ENCODE measurements at places on chromosomes 3 and 15.

- DNase-seq: no peak
These were observed 38.3 kb upstream of the TRA2B start for GRCh38 chr3:185976100-185976499.

DNA sequence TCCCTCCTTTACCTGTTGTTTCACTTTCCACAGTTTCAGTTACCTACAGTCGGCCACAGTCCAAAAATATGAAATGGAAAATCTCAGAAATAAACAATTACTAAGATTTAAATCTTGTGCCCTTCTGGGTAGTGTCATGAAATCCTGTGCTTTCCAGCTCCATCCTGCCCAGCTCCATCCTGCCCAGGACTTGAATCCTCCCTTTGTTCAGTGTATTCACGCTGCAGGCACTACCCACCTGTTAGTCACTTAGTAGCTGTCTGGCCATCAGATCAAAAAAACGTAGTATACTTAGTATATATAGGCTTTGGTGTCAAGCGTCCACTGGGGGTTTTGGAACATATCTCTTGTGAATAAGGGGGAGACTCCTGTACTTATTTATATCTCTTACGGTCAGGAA is 329.0 kb upstream of the SEMA6D start:
- DNase-seq: no peak

GRCh38 chr3:46648096-46648495 is 35.8 kb downstream of the FAM240A start:
- no peak for DNase-seq

- DNase-seq: no peak
These were observed 326.4 kb downstream of the SV2B start for GRCh38 chr15:91426412-91426811.

GRCh38 chr3:197132916-197133530 is 103.4 kb upstream of the MELTF start:
- DNase-seq: no peak

GRCh38 chr15:52010633-52011595 is 8.1 kb upstream of the MAPK6 start:
- DNase-seq: no peak

DNA sequence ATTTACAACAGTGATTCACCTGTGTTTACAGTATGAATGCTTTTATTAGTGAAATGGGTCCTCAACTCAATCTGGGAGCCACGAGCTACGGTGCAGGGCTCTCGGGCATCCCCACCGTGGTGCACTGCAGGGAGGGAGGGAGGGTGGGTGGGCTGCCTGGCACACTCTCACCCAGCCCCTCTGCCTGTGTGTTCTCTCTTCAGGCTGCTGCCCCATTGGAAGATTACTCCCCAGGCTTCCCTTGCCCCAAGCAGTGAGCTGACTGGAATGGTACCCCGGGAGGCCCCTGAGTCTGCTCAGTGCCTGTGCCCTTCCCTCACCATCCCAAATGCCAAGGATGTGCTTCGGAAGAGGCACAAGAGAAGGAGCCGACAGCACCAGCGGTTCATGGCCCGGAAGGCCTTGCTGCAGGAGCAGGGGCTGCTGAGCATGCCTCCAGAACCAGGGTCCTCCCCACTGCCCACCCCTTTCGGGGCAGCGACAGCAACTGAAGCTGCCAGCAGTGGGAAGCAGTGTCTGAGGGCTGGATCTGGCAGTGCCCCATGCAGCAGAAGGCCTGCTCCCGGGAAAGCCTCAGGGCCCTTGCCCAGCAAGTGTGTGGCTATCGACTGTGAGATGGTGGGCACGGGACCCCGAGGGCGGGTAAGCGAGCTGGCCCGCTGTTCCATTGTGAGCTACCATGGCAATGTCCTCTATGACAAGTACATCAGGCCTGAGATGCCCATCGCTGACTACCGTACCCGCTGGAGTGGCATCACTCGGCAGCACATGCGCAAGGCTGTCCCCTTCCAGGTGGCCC is 5.0 kb downstream of the AEN start:
- DNase-seq: no peak

DNA sequence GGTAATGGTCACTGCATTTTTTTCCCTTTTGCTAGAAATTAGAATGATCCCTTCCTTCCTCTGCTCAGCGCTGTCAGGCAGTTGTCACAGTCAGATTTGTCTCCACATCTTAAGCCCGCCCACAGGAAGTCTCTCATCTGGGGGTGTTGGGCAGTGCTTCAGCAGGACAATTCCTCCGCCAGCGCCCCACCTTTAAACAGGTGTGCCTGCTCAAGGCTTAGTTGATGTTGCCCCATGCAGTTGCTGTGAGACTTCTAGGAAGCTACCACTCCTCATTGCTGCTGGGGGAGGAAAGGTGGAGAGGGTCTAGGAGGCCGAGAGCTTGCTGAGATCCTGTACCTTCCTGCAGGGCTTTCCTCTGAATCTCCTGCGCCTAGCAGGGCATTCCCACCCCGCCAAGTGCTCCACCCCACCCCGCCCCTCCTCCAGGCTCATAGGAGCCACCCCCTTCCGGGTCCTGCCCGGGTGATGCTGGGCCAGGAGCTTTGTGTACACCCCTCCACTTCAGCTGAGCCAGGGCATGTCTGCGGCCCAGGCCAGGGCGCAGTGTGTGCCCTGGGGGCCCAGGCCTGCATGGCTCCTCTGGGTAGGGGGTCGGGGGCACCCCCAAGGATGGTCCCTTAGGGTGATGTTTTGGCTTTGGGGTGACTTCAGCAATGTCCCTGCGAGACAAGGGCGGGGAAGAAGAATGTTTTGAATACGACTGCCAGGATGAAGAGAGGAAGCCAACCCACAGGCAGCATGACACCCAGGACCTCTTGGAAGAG is 68.7 kb downstream of the TRAK1 start:
- DNase-seq: no peak

GRCh38 chr3:17967111-17967510 is 224.7 kb upstream of the TBC1D5 start:
- no peak for DNase-seq

DNA sequence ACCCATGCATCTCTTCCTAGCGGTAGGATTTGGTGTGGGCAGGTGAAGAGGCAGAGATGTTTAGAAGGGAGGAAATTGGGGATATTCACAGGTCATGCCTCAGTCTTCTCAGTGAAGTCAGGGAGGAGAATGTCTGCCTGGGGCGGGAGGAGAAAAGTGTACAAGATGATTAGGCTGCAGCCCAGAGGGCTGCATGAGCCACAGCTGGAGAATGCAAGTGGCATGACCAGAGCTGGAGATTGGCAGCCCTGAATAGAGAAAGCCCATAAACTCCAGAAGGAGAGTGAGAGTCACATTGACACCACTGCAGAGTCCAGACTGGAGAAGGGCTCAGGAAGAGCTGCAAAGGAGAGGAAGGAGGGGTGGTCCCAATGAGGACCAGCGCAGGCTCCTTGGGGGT is 22.6 kb downstream of the PDHB start:
- no peak for DNase-seq

DNA sequence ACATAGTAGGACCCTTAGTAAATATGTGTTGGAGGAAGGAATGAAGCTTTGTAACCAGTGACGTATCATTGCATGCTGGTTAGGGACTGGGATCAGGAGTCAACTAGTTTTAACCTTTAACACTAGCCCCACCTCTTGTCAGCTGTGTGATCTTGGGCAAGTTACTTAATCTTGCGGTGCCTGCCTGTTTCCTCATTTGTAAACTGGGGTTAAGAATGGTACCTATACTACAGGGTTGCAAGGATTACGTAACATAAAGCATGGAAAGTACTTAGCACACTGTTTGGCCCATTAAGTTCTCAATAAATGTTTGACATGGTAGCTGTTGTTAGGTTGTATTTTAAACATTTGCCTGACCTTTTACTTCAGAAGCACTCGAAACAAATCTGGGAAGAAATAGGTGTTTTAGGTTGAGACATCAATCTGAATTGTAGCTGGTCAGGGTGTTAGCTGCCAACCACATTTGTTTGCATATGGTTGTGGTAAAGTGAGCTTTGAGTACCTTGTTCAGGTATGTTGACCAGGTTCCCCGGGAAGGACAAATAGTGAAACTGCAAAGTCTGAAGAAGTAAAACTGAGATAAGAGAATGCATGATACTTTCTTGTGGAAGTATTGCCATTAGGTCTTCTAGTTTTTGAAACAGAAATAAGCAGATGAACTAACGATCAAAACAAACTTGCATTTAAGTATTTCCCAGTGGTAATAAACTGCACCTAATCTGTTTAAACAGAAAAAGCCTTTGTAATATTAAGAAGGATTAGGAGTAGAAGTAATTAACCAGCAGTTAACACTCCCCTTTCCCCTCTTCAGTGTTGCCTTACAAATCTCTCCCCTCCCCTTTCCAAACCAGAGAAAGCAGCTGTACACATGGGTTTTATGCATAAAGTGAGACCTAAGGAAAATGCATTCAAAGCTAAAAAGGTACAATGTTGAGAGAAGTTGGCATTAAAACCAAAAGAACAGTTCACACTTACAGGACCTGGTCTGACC is 25.8 kb upstream of the SCAANT1 start:
- no peak for DNase-seq

GRCh38 chr3:45462522-45463265 is 74.3 kb downstream of the LARS2 start:
- no peak for DNase-seq

DNA sequence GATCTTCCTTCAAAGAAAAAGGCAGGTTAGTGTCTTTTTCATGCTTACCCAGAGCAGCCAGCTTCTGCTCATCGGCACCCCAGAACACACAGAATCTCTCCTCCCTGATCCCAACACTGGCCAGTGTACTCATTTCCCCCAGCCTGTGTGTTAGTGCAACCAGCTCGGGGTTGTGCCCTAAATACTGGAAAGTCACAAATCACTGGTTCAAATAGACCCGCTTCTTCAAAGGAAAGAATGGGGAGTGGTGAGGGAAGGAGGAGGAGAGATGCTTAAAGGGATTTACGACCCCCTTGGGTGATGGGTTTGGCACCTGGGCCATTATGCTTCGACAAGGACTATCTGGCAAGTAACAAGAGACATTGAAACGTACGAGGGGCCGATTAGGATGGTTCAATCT is 114.0 kb downstream of the FOXB1 start:
- no peak for DNase-seq

- no peak for DNase-seq
These were observed 3.2 kb upstream of the SCG3 start for GRCh38 chr15:51678096-51678495.

- DNase-seq: peak; percentile 63
These were observed 93.0 kb upstream of the LPP start for GRCh38 chr3:188060840-188061544.

GRCh38 chr3:138806376-138807080 is 28.2 kb downstream of the PIK3CB start:
- DNase-seq: no peak

- no peak for DNase-seq
These were observed 278.3 kb downstream of the TLE3 start for GRCh38 chr15:69819371-69819770.

GRCh38 chr3:94071713-94072284 is 8.9 kb downstream of the NSUN3 start:
- no peak for DNase-seq

DNA sequence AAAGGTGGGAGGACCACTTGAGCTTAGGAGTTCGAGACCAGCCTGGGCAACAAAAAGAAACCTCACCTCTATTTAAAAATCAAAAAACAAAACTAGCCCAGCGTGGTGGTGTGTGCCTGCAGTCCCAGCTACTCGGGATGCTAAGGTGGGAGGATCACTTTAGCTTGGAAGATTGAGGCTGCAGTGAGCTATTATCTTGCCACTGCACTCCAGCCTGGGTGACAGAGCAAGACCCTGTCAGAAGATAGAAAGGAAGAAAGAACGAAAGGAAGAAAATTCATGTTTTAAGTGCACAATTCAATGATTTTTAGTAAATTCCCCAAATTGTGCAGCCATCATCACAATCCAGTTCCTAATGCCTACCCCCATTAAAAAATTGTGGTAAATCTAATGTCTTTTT is 7.8 kb downstream of the FSD2 start:
- DNase-seq: no peak

GRCh38 chr15:37789397-37789786 is 145.0 kb upstream of the TMCO5A start:
- no peak for DNase-seq
